Cerebellum (tissue), 4 donors: ENCODE measurements at places on chromosomes 5 and 9.

- no peak for DNase-seq
These were observed 88.9 kb upstream of the TYRP1 start for GRCh38 chr9:12604164-12604821.

GRCh38 chr5:160312960-160313727 lies 780 bp upstream of the CCNJL start:
- DNase-seq = no peak

DNA sequence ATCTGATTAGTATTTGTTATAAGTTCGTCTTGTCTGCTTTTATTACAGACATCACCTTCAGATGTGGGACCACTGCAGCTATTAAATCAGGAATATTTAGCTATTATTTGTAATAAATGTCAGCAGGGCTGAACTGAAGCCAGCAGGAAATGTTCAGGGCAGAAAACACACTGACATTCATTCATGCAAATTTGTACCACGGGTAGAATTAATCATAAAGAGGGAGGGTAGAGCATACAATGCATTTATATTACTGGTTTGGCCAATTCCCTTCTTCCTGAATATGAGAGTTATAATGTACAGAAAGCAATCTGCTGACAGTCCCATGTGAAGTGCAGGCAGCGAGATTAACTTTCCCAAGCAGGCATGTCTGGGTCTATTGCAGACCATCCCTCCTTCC lies 117.3 kb upstream of the NUDT12 start:
- no peak for DNase-seq

GRCh38 chr9:90219548-90220118 lies 423.0 kb downstream of the DIRAS2 start:
- no peak for DNase-seq

DNA sequence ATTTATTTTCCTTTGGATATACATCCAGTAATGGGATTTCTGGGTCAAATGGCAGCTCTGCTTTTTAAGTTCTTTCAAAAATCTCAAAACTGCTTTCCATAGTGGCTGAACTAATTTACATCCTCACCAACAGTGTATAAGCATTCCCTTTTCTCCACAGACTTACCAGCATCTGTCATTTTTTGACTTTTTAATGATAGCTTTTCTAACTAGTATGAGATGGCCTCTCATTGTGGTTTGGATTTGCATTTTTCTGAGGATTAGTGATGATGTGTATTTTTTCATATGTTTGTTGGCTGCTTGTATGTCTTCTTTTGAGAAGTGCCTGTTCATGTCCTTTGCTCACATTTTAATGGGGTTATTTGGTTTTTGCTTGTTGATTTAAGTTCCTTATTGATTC lies 90.0 kb upstream of the HMHB1 start:
- no peak for DNase-seq

DNA sequence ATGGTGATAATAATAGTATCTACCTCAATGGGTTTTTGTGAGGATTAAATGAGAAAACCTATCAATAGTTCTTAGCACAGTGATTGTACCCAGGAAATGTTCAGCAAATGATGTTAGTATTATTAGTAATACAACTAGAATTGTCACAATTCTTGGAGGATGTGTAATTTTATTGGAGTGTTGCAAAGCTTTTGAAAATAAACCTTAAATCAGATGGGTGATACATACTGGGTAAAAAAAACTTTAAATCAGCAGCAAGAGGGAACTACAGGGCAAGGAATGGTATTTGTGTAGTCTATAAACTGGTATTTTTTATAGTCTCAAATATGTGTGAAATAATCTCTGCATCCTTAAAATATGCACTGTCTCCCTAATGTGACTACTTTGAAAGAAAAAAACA lies 371.6 kb downstream of the PIK3R1 start:
- DNase-seq = no peak

- DNase-seq = no peak
These were observed 38.6 kb downstream of the SAXO1 start for GRCh38 chr9:18994263-18994916.

GRCh38 chr9:2816476-2817141 lies 27.3 kb downstream of the PUM3 start:
- DNase-seq = no peak

DNA sequence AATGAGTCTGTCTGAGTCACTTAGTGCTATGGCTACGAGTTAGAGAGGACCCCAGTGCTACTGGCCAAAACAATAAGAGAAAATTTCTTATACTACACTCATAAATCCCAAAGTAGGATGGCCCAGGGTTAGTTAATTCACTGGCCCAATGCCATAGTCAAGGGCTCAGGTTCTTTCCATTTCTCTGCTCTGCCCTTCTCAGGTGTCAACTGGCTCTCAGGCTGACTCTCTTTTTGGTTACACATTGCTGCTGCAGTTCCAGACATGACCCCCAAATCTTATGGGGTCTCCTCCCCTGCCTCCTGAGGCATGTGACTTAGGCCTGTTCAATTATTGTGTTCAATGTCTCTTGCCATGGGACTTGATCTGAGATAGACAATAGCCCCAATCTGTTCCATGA lies 70.4 kb downstream of the ARHGEF37 start:
- DNase-seq = no peak

DNA sequence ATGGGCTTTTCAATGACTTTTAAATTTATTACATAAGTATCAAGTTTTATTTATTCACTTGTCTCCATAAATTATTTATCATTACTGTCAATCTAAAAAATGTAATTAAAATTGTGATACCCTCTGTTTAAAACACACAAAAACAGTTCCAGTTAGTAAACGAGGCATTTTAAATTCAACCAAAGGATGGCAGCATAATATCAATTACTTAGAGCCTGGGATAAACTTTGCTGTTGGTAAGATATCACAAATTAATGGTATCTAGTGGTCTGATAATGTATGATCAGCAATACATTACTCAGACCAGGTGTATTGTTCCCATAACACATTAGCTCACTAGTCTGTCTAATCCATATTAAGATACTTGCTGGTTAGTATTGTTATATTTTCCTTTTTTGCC lies 9.6 kb upstream of the IFNE start:
- DNase-seq = no peak

- DNase-seq = no peak
These were observed 3.3 kb upstream of the TDRD7 start for GRCh38 chr9:97408562-97408961.

GRCh38 chr5:73213566-73213998 lies 40.6 kb downstream of the TMEM174 start:
- no peak for DNase-seq

DNA sequence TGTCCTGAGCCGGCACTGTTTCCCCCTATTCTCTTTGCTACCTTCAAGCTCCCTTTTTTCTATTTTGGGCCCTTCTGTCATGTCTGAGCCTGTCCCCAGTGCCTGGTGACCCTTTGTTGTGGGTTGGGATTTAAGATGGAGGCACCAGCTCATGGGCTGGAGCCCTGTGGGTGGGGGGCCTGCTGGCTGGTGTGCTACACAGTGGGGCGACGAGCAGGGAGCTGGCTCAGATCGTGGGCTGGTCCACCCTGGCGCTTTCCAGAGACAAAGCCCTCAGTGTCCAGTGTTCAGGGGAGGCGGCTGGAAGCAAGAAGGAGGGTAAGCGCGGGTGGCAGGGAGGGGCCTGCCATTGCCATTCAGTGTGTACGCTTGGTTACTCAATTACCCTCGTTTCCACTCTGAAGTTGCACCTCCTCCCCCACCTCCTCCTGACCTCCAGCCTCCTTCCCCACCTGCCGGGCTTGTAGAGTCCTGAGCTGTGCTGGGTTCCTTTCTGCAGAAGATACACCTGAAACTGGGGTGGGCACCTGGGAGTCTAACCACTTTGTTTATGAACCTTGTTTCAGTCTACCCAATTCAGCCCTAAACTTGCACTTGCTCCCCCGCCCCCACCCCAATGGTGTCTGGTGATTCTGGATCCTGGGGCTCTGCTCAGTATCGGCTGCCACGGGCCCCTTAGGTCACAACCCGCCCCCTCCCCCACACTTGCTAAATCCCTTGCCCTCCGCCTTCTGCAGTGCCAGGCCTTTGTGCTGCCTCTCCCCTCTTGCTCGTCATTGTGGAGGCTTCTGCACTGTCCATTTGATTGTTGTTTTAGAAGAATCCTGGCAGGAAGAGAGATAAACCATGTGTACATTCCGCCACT lies 49.9 kb downstream of the MVB12B start:
- no peak for DNase-seq

- DNase-seq = no peak
These were observed 19.3 kb upstream of the IGFBPL1 start for GRCh38 chr9:38443597-38443996.

DNA sequence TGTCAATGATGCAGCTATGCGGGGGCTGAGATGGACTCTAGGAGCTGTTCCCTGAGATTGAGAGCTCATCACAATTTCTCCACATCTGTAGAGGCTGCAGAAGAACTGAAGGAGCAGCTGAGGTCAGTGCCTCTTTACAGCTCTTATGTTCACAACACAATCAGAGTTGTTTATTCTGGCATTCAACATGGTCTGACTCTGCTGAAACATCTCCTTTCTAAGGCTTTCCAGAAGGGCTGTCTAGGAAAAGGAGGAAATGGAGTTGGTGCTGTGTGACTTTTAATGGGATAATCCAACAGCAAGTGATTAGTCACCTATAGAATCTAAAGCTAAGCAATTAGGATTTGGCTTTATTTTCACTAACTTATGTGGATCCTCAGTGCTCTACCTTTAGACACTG lies 6.0 kb downstream of the POU5F2 start:
- DNase-seq = no peak

DNA sequence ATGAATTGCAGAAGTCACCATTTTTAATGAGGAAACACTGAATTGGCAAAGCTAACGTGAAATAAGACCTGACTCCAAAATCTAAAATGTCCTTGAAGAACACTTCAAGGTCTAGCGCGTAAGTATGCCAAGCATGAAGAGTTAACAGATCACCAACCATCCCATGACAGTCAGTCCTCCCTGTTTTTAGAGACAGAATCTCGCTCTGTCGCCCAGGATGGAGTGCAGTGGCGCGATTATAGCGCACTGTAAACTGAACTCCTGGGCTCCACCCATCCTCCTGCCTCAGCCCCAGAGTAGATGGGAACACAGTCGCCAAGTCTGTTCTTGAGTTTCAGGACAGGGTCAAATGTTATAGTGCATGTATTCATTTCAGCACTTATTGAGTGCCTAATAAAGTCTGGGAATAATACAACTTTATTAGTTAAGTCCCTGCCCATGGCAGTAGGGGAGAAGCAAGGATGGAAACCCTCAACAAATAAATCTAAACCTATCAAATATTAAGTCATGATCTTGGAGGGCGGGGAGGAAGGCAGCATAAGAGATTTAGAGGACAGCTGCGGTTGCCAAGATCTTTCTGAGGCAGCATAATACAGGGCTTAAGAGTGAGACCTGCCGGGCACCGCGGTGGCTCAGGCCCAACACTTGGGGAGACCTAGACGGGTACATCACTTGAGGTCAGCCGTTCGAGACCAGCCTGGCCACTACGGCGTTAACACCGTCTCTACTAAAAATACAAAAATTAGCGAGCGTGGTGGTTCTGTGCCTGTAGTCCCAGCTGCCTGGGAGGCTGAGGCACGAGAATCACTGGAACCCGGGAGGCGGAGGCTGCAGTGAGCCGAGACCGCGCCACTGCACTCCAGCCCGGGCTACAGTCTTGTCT lies 1.1 kb downstream of the ATPSCKMT start:
- no peak for DNase-seq

DNA sequence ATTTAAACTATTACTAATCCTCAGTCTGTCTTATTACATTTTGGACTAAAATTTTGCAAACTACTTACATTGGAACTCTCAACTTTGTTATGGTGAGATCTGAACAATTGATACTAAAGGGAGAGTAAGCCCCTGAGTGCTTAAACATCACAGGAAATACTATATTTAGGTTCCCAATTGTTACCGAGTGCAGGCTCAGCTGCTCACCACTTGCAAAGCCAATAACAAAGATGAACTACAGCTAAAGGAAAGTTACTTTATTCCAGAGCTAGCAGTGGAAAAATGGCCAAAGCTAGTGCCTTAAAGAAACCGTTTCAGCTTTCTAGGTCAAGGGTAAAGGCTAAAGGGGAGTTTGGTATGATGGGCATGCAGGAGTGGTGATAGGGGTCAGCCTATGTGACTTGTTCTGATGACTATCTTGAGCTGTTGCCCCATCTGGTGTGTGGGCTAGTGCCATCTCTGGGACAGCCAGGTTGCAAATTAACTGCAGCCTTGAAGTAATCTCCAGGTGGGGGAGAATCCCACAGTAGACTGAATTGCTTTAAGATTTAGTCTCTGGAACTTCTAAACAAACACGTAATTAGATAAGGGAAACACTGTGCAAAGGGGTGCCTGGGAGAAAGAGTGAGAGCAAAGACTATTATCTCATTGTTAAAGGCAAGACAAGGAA lies 7.8 kb upstream of the NDUFB6 start:
- no peak for DNase-seq

DNA sequence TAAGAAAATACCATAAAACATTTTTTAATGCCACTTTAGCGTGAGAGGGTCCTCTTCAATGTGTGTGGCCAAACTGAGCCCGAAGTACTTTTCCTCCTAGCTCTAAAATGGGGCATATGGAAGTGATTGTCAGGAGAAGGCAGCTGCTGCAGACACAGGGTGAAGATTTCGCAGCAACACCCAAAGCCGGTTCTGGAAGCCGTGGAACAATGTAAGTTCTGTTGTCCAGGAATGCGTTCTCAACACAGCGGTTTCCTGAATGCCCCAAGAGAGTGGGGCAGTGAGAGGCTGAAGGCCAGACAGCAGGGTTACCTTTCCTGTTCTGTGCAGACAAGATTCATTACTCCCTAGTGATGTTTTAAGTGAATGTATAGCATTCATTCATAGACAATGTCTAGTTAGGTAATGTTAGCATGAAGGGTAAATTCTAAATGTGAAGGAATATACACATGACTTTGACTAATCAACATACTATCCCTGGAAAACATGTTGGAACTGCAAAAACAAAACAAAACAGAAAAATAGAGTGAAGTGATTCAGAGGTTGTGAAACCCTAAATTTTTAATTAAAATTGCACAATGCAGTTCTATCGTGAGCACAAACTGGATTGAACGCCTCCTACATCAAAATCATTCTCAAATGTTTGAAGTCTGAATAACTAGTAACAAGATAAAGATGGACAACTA lies 197.0 kb upstream of the SEMA6A start:
- no peak for DNase-seq

DNA sequence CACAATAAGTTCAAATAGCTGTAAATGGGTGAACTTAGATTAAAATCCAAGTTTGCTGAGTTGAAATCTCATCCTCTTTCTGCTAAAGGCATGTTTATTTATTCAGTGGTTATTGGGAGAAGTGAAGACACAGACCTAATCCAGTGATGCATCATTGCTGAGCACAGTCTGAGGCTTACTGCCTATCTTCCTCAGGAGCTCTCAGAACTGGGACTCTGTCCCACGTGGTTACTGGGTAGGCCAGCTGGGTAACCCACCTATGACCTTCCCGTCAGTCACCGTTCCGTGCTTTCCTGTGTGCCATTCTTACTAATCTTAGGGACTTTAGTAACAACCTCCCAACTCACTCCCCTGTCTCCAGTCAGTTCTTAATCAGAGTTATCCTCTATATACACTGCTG lies 226.8 kb upstream of the ATP10B start:
- no peak for DNase-seq

GRCh38 chr5:125190232-125191087 lies 444.0 kb upstream of the ZNF608 start:
- DNase-seq = no peak

GRCh38 chr9:2229109-2229721 lies 214.1 kb downstream of the SMARCA2 start:
- DNase-seq = no peak
